ENCODE measurements at places on chromosomes 1 and 21.

GRCh38 chr1:11925938-11926292 lies 312 bp downstream of the KIAA2013 start:
- DNase-seq = no peak

GRCh38 chr1:6591222-6591621 lies 11.4 kb downstream of the ZBTB48 start:
- no peak for DNase-seq

DNA sequence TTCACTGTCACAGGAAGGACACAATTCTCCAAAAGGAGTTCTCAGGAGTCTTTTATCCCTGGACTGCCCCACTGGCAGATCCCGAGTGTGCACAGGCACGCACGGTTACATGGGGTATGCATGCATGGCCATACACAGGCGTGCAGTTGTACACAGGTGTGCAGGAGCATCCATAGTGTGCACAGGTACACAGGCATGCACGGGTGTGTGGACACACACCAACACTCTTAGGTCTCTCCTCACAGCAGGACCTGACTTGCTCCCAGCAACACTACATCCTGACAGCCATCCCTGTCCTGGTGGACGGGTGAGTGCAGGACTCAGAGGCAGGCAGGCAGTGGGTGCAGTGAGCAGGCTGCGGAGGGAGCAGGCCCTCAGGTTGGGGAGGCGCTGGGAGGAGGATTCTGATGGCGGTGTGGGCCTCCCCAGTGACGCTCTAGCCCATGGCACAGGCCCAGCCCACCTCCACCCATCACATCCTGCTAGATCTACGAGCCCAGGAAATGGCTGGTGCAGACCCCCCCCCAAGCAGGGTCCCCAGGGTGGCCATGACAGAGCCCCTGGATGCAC lies 28.4 kb downstream of the SLC19A1 start:
- no peak for DNase-seq

GRCh38 chr21:39000496-39000895 lies 182.8 kb downstream of the PSMG1 start:
- DNase-seq = no peak

- DNase-seq = no peak
Observed at GRCh38 chr1:155320661-155321617, at the start of gene RUSC1. Gene RUSC1, plus strand, starts transcription at chr1:155320894. Its CDS starts 880 bp downstream, at chr1:155321774.

DNA sequence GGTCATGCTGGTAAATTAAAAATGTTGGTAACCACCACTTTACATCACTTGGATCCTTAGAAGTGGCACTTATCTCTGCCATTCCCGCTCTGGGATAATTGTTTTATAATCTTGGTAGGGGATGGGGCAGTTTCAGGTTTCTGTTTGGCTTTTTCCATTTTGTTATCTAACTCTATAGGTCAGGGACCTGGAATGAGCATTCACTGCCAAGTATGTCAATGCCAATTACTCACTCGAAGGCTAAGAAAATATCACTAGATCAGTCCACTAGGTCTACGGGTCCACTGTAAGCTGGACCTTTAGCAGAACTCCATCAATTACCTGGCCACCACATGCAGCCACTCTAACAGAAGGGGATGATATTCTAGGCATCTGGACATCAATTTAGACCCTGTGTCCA lies 4.5 kb upstream of the DIP2A start:
- DNase-seq = no peak

DNA sequence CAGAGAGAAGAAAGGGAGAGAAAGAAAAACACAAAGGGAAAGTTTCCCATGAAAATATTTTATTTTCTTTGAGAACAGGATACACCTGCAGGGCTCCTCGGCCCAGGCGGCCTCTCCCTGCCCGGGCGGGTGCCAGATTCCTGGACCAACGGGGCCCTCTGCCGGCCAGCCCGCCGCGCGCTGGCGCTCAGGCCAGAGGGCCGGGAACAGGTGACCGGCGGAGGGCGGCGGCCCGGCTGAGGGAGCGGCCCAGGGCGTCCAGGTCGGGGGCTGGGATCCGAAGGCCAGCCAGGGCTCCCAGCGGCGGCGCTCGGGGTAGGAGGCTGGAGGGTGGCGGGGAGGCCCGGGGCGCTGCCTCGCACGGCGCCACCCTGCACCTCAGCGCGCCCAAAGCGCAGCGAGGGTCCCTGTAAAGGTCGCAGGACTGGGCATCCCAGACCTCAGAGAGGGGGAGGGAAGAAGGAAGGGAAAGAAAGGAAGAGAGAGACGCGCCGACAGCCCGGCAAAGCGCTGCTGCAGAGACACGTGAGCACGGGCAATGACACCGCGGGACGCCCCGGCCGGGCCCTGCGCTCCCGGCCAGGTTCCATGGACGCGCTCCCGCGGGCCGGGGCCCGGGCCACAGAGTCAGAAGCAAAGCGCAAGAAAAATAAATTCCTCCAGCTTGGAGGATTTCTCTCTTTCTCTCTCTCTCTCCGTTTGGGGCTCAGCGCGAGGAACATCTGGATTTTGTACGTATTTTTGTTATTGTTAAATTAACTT lies 927 bp downstream of the WNT9A start:
- DNase-seq = peak; percentile 68

DNA sequence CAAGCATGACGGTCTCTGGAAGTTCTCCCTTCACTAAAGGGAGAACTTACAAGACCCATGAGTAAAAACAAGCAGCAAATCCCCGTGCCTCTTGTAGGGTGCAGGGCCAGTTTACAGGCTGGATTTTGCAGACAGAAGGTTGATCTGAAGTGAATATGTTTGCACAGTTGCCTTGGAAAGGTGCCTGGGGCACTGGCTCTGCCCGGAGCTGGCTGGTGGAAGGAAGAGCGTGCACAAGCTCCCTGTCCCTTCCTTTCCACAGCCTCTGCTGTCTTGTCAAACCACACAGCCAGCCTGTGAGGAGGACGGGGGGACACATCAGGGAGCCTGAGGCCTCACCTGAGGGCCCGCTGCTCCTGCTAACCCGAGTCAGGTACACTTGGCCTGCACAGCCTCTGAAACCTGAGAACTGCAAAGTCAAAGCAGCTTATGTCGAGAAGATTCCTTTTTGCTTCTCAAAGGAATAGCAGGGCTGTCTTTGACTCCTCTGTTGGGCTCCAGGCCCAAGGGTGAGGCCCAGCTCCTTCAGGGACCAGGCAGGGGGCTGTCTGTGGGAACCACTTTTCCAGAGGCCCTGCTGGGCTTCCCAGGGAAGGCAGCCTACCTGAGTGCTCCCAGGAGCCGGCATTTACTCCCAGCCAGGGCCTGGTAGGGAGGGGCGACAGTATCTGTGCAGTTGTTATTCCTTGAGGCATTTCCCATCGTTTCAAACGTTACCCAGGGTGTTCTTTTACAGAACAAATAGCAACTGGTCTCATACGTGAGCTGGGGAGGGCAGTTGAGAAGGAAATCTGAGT lies 251.5 kb downstream of the SIPA1L2 start:
- no peak for DNase-seq

DNA sequence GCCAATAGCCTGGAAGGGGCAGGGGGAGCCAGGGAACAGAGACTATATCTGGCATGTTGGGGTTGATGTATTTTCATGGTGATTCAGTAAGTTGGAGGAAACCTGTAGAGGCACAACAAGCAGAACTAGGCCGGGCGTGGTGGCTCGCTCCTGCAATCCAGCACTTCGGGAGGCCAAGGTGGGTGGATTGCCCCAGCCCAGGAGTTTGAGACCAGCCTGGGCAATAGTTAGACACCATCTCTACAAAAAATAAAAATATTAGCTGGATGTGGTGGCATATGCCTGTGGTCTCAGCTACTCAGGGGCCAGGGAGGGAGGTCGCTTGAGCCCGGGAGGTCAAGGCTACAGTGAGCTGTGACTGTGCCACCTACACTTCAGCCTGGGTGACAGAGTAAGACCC lies 10.1 kb upstream of the PTCH2 start:
- DNase-seq = no peak

- no peak for DNase-seq
Observed at GRCh38 chr1:226650236-226650841, 88.7 kb downstream of the ITPKB start.

GRCh38 chr21:30942192-30942591 lies 60.8 kb upstream of the KRTAP11-1 start:
- DNase-seq = no peak

DNA sequence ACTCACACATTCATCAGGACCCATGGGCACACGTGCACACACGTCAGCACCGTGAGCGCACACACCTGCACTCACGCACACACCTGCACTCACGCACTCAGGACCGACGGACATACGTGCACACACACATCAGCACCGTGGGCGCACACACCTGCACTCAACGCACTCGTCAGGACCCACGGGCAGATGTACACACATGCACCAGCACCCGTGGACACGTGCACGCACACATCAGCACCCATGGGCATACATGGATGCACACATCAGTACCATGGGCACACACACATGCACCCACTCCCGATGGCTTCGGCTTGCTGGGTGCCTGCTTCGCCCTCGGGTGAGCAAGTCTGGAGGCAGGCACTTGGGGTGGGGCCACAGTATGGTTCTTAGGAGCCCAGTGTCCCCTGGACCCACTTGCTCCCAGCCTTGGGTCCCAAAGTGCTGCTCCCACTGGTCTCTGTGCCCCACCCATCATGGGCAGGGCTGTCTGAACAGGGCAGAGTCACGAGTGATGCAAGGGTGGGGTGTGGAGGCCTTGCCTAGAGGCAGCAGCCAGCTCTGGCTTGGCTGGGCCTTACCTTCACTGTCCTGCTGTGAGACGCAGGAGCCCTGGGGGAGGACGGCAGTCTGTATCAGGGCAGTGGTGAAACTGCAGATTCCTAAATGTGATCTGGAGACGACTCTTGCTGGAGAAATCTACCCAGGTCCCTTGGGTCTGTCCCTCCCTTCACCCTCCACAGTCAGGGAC lies 49.8 kb downstream of the SKI start:
- DNase-seq = no peak

DNA sequence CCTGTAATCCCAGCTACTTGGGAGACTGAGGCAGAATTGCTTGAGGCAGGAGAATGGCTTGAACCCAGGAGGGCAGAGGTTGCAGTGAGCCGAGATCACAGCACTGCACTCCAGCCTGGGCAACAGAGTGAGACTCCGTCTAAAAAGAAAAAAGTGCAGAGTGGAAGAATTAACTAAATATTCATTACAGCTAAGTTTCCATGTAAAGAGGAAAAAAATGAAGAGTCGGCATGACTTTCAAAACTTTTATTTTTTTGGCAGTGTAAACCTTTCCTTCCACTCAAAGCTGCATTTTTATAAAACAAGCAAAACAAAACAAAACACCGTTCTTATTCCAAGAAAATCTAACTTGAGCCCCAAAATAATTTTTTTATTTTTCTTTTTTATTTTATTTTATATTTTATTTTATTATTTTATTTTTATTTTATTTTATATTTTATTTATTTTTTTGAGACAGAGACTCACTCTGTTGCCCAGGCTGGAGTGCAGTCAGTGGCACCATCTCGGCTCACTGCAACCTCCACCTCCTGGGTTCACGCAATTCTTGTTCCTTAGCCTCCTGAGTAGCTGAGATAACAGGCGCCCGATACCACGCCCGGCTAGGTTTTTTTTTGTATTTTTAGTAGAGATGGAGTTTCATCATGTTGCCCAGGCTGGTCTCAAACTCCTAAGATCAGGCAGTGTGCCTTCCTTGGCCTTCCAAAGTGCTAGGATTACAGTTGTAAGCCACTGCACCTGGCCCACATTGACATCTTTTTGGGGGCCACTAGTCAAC lies 62.9 kb downstream of the PACC1 start:
- no peak for DNase-seq

DNA sequence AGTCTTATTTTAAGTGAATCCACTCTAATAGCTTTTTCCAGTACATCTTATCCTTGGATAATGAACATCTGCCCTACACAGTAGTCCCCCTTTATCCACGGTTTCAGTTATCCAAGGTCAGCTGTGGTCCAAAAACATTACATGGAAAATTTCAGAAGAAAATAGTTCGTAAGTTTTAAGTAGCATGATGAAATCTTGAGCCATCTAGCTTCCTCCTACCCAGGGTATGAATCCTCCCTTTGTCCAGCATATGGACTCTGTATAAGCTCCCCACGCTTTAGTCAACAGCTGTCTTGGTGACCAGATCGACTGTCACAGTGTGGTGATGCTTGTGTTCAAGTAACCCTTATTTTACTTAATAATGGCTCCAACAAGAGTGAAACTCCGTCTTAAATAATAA lies 2.6 kb downstream of the GLRX2 start:
- no peak for DNase-seq

DNA sequence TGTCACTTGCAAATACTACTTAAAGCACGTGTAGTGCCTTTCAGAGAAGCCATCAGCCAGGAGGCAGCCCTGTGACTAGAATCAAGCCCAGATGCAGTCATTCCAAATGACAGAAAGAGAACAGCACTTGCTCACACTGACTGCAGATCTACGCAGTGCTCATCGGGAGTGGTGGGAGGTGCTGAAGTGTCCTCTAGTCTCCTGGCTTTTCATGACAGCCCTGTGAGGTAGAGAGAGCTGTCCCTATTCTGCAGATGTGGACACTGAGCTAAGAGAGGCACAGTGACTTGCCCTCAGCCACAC lies 62.3 kb upstream of the EDN2 start:
- DNase-seq = no peak

- no peak for DNase-seq
Observed at GRCh38 chr1:22800629-22801028, 90.0 kb downstream of the EPHB2 start.

DNA sequence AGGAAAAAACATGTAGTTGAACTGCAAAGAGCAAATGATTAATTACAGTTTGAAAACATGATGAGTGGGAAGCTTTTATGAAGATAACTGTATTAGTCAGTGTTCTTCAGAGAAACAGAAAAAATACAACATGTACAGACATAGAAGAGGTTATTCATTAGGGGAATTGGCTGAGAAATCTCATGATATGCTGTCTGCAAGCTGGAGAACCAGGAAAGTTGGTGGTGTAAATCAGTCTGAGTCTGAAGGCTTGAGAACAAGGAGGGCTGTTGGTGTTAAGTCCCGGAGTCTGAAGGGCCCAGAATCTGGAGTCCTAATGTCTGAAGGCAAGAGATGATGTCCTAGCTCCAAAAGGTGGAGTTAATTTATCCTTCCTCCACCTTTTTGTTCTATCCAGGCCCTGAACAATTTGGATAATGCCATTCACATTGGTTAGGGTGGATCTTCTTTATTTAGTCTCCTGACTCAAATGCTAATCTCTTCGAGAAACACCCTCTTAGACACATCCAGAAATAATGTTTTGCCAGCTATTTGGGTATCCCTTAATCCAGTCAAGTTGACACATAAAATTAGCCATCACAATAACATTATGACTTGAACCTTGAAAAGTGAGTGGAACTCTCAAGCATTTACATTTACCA lies 672.9 kb upstream of the PTBP2 start:
- no peak for DNase-seq

GRCh38 chr1:210174133-210174532 lies 58.5 kb upstream of the SERTAD4 start:
- no peak for DNase-seq

DNA sequence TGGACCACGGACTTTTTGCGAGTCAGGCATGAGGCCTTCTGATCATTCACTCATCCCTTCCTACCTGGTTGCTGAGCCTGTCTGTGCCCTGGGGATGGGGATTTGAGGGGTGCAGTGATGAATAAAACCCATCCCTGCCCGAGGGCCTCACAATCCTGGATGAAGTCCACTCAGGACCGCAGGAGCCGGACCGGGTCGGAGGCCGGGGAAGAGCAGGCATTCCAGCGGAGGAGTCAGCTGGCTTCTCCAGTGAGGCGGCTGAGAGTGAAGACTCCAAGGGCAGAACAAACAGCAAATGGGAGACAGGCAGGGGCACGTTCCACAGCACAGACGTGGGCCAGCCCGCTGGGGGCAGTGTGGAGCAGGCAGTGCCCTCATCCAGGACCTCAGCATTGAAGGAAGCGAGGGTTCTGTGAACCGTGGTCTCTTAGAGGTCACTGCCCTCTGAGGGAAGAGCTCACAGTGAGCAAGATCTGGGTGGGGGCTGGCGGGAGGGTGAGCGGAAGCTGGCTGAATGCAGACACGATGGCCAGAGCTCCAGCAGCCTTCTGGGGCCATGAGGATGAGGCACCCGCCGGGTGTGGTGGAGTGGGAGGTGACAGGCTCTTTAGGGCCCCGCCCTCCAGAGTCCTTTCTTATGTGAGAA lies 10.9 kb upstream of the LRRC3 start:
- DNase-seq = no peak
